Renal cortex interstitium (tissue), 15 donors: ENCODE measurements at places on chromosomes 16 and 17. TPM values are rescaled to one million over a fixed set of nuclear protein-coding genes. Genes with fewer than 3 reads are reported as not detected.

CLN3 gene
- 30.4 TPM for polyA plus RNA-seq

LAT gene
- 9.3 TPM for polyA plus RNA-seq

EVI2A gene
- 1.5 TPM for polyA plus RNA-seq

AURKB gene
- polyA plus RNA-seq: 34.1 TPM

OR2C1 gene
- 1.1 TPM for polyA plus RNA-seq

TPSG1 gene
- 1.7 TPM for polyA plus RNA-seq

KRTAP4-6 gene
- polyA plus RNA-seq: not detected
